ENCODE measurements at places on chromosomes 2 and 18.
A peak's percentile ranks its signal among the peaks of the same experiment; 100 is the strongest.

DNA sequence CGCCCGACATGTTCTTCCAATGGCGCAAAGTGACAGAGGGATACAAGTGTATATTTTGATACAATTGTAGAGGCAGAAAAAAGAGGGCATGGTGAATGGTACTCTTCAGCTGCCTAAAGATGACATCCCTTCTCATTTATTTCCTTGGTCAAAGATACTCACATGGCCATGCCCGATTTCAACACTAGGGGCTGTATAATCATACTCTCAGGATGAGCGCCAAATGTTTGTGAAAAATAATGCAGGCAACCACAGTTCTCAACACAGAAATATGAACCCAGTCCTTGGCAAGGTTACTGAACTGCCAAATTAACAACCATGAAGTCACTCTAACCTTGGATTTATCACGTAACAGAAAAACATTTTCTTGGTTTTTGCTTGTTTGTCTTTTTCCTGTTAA is 204.4 kb downstream of the CCDC102B start:
- DNase-seq = no peak

DNA sequence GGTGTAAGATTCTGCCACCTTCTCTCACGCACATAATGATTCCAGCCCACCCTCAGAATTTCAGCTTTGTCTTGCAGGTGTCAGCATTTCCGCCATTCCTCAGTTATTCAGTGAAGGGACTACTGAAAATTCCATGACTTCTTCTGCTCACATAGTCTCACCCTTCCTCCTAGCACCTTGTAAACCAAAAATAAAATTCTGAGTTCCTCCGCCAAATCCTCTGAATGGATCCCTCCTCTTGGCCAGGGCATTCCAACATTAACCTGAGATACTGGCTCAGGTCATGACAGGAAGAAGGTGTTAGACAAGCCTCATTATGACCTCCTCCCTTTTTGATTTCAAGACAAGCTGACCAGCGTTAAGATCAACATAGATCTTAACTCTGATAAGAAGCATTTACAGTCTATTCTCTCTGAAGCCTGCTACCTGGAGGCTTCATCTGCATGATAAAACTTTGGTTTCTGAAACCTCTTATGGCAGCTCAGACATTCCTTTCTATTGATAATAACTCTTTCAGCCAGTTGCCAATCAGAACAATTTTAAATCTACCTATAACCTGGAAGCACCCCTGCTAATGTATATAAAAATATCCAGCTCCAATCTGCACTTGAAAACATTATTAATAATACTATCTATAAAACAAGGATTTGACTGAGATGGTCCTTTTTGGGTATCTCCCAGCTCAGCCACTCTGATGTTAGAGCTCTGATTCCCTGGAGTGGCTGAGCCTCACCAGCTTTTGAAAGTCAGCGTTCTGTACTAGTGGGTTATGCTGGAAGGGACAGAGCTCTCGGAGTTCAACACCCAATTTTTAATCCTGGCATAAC is 136.4 kb upstream of the APCDD1 start:
- no peak for DNase-seq

DNA sequence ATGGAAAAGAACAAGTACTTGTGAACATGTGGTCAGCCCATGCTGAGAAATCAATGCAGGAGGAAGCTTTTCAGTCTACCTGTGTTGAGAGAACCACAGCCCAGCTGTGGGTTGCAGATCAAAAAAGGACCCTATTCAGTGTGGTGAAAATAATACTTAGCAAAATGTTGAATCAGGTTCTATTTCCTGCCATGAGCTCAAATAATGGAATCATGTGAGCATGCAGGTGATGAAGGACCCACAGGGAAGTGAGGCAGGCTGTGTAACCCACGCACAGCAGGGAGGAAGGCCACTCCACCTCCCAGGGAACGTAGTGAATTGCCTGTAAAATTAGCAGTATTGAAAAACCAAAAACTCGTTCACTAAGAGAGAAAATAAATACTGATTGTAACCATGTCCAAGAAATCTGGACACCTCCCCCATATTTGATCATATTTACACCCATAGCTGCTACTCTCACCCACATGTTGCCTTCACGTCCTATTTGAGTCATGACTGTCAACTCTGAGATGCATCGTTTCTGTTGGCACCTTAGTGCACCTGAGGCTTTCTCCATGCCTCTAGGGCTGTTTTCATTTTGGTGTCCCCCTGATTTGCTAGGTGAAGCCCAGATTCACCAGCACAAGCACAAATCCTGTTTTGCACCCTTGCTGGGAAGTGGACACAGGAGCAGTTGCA is 20.5 kb upstream of the BCL2L11 start:
- no peak for DNase-seq

- no peak for DNase-seq
Measured at GRCh38 chr2:175463589-175464310, 282.2 kb upstream of the ATP5MC3 start.

- DNase-seq = no peak
Measured at GRCh38 chr2:88933091-88933490, 241.6 kb downstream of the RPIA start.

GRCh38 chr2:236581546-236581945 is 11.9 kb downstream of the ACKR3 start:
- DNase-seq = no peak

GRCh38 chr2:162301151-162301804 is 17.2 kb downstream of the IFIH1 start:
- DNase-seq = peak; percentile 53
